ENCODE measurements at places on chromosomes 4 and X. TPM values are rescaled to one million over a fixed set of nuclear protein-coding genes. Genes with fewer than 3 reads are reported as not detected.

Gene GUCY2F
- not detected for polyA plus RNA-seq

Gene GATB
- polyA plus RNA-seq, result 37.3 TPM

Gene ADH5
- 136 TPM for polyA plus RNA-seq

Gene FAAH2
- 1.6 TPM for polyA plus RNA-seq

Gene ARFIP1
- polyA plus RNA-seq, result 14.3 TPM

DNA sequence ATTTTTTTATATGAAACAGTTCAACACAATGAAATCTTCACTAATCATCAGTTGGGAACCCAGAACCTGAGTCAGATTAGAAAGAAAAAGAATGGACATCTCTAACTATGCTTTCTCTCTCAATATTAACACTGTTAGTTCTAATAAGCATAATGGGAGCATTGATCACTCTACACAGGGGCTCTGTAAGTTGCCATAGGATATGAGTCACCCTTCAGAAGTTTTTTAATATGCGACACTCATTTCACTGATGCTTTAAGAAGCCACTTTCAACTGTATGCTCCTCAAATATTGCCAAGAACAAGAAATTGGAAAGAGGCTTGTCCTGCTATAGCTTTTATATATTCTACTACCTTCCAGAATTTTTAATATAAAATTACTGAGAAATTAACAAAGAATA, 187.0 kb downstream of the AASDH start:
- no peak for DNase-seq

DNA sequence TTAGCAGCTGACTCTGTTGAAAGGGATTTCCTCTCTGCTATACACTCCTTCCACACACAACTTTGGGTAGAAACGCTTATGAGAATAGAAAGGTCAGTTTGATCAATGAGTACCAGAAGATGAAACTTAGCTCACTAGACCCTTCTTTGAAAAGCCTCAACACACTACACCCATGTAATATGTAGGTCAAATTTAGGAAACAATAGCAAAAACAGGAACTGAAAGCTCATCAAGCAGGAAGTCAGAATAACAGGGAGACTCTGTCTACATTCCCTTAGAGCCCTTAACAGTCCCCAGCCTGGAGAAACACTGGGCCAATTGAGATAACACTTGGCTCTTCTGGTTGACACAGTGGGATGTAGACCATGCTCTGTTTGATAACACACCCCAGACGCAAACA, 30.7 kb downstream of the SRPX2 start:
- no peak for DNase-seq

DNA sequence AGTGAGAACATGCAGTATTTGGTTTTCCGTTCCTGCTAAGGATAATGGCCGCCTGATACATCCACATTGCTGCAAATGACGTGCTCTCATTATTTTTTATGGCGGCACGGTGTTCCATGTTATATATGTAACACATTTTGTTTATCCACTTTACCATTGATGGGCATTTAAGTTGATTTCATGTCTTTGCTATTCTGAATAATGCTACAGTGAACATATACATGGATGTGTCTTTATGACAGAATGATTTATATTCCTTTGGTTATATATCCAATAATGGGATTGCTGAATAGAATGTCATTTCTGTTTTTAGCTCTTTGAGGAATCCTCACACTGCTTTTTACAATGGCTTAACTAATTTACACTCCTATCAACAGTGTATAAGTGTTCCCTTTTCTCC, 1223.2 kb downstream of the RAPGEF2 start:
- no peak for DNase-seq

- no peak for DNase-seq
These were observed 282.5 kb downstream of the ZIC3 start for GRCh38 chrX:137848266-137848905.

- no peak for DNase-seq
These were observed 5.5 kb upstream of the HAUS3 start for GRCh38 chr4:2247128-2248043.

DNA sequence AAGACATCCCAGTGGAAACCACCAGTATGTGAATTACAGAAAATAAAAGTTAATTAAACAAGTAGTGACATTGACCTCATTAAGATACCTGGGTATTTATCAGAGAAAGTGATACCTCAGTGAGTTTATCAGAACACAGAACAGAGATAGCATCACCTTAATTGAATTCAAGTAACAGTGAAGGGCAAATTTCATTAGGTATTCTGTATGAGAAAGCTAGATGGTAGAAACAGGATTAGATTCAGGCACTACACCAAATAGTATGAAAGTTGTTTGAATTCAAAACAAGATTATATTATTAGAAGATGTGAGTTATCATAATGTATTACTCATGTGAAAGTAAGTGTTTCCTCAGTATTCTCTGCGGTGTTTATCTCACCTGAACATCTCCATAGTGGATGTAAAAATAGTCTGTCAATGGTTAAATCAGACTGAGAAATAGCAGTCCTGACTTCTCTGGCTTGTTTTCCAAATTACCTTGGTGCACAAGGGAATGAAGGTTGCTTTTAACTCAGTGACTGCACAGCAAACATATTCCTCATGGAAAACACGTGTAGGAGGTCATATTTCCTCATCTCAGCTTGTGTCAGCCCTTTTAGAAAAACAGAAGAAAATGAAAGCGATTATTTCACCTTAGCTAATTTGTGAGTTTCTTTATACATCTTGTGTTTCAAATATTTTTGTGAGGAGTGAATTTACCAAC, 79.9 kb upstream of the PCDH18 start:
- no peak for DNase-seq

- DNase-seq, result no peak
These were observed 12.4 kb downstream of the SH3KBP1 start for GRCh38 chrX:19875050-19875431.

Data from GM12878 (cell line).